ENCODE measurements at places on chromosomes 1 and 21.

DNA sequence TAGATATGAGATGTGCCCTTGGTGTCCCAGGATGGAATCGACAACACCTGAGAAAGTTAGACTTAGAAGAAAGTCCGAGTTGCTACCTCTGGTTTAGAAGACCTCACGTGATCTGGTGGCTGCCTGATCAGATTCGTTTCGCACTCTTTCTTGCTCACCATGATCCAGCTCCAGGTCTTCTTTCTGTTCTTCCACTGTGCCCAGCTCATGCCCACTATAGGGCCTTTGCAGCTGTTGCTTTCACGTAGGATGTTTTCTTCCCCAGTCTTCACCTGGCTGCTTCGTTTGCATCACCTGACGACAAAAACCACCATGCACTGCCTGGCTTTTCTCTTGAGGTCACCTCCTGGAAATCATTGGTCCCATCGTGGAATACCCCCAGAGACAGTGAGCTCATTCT is 311.1 kb downstream of the PRDM2 start:
- no peak for DNase-seq

DNA sequence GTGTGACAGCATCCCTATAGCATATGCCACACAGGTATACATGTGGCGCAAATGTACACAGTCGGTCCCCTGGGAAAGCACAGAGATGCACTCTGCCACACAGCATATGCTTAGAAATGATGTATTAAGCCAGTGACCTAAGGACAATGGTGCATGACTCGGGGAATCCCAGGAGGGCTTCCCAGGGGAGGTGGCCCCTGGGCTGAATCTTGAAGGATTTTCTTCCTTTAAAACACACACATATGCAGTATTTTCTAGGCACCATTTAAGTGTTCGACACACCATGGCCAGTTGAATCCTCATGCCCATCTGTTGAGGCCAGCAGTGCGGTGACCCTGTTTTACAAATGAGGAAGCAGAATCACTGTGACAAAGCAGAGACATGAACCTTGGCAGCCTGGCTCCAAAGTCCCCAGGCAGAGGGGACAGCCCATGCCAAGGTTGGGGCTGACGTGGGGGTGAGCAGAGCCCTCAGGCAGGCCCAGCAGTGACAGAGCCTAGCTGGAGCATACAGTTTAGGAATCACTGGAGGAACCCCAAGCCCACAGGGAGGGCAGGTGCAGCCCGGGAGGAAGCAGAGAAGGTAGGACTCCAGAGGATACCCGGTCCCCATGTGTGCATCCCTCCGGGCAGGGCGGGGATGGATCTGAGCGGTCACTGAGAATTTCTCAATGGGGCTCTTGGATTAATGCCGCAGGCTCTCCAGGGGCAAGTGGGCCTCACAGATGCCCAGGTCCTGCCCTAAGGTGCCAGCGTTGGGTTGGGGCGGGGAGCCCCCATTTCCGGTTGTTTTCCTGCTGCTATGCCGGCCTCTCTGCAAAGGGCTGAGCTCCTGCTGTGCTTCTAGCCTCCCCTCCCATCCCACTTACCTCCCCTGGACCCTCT is 28.4 kb downstream of the WNT3A start:
- no peak for DNase-seq

DNA sequence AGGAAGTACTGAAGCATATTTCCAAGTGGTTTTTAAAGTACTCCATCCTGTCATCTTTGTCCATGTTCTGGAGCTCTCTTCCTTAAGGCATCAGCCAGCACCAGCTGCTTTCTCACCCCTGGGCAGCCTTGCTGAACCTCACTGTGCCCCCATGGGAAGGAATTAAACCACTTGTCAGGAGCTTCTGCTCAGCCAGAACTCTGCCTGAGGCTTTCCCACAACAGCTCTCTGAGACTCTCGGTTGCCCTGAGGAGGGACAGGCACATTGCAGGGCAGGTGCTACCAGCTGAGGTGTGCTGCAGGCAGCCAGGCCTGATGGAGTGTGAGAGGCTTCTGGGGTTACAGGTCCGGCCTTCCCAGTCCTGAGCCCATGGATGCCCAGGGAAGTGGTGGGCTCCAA is 30.9 kb downstream of the FAM163A start:
- no peak for DNase-seq

- DNase-seq, result peak; percentile 89
Measured at GRCh38 chr21:35503671-35504070, 454.6 kb upstream of the RUNX1 start.

DNA sequence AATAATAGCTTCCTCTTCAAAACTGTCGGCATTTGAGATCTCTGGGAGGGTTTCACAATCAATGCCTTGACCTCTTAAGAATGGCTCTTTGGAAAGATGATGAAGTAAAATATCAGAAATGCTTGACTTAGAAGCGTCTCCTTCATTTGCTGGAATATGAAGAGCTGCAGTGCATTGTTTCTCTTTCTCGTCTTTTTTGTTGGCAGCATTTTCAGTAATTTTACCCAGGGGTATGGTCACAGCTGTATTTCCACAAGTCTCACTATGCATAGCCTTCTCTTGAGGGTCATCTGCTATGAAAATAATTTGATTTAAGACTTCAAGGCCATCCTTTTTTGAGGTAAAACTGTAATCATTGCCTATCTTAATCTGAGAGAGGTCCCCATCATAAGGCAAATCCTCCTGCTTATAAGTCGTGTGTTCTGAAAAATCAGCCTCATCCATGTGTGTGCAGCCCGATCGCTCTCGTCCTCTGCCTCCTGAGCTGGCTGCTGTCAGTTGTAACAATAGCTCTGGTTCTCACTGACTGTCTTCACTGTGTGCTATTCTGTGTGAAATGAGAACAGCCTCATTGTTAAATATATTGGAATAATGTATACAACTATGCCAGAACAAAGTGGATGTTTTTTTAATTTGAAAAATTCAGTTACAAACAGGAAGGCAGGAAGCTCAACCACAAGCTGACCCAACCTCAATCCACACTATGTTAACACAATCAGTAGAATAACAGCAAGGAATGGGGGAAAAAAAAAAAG is 4.5 kb downstream of the AKNAD1 start:
- DNase-seq, result peak; percentile 54
